Caco-2 (cell line): ENCODE measurements at places on chromosomes 4 and X.
A peak's percentile ranks its signal among the peaks of the same experiment; 100 is the strongest.

- DNase-seq, result no peak
Observed at GRCh38 chrX:17372052-17372451, 2.9 kb upstream of the NHS start.

DNA sequence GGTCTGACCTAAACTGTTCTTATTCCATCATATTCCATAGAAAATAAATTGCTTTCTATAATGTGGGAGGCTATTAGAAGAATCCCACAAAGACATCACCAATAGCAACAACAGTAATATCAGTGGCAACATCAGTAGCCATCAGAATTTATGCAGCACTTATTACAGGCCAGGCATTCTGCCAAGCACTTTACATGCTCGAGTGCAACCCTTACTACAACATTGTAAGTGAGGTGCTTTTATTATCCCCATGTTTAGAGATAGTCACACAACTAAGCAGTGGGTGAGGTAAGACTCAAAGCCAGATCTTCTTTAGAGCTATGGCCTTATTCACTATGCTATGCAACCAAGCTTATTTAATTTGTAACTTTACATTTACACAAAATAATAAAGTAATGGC is 317.1 kb upstream of the BMP3 start:
- DNase-seq, result no peak

DNA sequence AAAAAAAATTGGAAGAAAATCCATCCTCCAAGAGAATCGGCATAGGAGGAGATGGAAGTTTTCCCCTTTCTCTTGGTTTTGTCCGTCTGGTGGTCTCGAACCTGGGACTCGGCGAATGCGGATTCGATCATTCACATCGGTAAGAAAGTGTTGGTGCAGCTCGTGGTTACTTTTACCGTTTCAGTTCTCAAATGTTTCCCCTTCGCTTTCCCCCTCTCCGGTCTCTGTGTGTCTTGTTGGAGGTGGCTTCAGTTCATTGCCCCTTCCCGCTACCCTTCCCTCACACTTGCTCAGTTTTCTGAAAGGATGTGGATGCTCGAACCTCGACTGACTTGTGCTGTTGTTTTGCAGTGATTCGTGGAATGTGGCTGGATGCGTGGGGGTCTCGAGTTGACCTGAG is 840 bp downstream of the GRID2 start:
- DNase-seq, result no peak

- DNase-seq, result no peak
Observed at GRCh38 chrX:48665991-48666390, 17.6 kb upstream of the WAS start.

GRCh38 chrX:133627673-133628072 is 212.4 kb upstream of the GPC4 start:
- DNase-seq, result no peak

DNA sequence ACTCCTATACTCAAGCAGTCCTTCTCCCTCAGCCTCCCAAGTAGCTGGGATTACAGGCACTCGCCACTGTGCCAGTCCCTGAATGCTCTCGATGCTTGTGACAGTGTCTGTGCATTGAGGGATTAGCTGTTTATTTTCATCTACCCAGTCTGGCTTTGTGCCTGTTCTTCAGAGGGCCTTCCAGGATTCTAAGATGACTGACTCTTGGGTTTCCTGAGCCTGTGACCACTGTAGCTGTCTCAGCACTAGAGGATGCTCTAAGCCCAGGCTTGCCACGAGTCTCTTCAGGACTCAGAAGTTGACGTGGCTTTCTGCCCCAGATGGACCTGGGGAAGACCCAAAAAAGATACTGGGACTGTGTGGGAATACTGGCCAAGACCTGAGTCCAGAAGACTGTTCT is 201.4 kb downstream of the ARHGAP10 start:
- no peak for DNase-seq

DNA sequence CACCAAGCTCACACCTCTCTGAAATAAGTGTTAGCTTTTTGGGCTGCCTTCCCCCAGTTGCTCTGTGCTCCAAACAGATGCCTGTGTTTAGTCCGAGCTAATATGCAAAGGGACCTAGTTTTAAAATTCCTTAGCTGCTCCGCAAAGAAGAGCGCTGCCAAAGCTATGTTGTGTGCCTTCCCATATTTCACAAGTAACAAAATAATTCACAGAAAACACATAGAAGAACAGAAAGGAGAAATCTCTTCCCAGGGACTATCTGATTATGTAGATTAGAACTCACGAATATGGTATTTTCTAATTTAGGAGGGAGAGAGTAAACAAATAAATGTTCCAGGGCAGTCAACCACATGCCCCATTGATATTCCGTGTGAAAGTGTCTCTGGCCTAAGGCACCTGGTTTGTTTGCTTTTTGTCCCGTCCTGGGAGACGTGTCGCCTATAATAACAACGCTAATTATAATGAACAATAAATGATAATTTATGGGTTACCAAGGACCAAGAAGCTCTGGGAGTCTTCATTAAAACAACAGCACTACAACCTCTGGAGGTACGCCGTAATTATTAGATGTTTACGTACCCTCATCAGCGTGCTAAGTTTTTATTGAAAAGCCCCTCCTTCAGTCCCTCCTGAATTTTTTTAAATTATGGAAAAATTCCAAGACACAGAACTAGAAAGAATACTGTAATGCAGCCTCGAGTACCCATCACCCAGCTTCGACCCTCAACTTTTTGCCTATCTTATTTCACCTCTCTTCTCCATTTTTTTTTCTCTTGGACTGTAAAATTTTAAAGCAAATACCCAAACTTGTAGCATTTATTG is 1.2 kb upstream of the CCNG2 start:
- DNase-seq, result no peak

- DNase-seq, result no peak
Observed at GRCh38 chr4:185730849-185731608, 81.0 kb downstream of the SORBS2 start.

- DNase-seq, result peak; percentile 46
Observed at GRCh38 chr4:116515959-116516358, 569.4 kb downstream of the TRAM1L1 start.

DNA sequence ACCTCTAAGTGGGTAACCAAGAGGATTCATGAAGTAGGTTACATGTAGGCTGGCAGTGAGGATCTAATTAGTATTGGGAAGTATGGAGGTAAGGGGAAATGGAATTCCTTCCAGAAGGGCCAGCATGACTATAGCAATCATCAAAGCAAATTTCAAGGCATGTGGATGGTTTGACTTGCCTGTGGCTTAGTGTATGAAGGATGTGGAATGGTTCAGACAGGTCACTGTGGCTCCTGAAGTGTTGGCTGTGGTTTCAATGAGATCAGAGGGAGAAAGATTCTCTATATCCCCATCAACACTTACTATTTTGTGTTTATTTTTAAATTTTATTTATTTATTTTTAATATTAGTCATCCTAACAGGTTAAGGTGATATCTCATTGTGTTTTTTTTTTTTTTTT is 121.6 kb upstream of the TBC1D9 start:
- no peak for DNase-seq

DNA sequence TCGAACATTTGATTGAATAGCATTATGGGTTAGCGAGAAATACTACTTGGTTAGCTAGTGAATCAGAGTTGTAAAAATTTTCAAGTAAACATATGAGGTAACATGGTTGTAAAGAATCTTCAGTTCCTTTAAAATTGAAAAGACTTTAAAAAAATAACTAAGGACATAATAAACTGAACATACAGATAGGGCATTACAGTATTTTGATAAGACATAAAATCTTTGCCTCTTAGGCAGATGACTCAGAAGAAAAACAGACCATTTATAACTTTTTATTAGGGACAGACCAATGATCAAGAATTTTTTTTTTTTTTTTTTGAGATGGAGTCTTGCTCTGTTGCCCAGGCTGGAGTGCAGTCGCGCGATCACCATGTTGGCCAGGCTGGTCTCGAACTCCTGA is 43.1 kb downstream of the PNMA5 start:
- no peak for DNase-seq

GRCh38 chrX:41276661-41277506 is 57.1 kb upstream of the DDX3X start:
- DNase-seq, result no peak

- no peak for DNase-seq
Observed at GRCh38 chr4:189548484-189549125, 392.1 kb upstream of the FRG1 start.

- DNase-seq, result no peak
Observed at GRCh38 chr4:146916479-146917076, 29.1 kb downstream of the TTC29 start.

DNA sequence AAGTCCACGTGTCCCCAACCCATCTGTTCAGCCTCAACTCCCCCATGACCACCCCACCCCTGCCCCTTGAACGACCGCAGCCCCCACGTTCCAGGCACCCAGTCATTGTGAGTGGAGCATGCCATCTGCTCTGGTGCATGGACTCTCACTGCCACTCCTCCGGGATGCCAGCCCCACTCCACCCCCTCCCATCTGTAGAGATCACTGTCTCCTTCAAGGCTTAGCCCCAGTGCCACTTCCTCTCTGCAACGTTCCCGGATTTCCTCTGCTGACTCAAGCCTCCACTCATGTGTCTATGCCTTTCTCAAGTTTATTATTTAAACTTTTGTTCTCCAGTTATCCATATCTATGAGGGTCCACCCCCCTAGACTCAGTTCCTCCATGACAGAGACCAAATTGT is 54.0 kb downstream of the MAML3 start:
- DNase-seq, result no peak

DNA sequence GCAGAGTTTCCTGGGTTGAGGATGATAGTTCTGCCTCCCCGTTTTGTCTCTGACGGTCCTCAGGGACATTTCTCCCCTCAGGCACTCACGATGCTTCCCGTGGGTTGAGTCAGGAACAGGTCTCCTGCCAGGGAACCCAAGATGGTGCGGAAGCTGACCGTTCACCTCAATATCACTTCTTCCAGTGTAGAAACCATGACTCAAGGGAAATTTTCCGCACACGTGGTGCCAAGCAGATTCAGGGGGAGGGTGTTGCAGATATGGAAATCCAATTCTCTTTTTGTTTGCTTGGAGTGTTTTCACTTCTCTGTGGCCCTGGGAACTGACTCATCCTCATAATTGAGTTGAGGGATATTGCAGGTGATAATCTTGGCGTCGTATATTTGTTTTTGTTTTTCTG is 46.7 kb downstream of the CXorf49B start:
- DNase-seq, result no peak

DNA sequence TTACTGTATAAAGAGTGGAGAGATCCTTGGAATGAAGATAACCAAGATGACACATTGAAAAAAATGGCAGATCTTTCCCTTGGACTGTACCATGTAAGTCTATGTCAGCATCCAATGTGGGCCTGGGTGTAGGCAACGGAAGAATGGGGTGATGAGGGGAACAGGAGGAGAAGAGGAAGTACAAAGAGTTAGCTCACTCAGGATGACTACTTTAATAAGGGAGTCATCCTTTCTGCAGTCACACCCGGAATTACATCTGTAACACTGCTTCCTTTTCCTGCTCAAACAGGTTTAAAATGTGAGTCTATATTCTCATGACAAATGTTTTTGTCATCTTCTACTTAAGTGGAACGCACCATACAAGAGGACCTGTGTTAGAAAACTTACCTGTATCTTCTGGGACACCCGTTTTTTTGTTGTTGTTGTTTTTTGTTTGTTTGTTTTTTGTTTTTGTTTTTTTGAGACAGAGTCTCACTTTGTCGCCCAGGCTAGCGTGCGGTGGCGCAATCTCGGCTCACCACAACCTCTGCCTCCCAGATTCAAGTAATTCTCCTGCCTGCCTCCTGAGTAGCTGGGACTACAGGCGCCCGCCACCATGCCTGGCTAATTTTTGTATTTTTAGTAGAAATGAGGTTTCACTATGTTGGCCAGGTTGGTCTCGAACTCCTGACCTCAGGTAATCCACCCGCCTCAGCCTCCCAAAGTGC is 18.0 kb downstream of the HPSE start:
- DNase-seq, result no peak

- DNase-seq, result no peak
Observed at GRCh38 chr4:150395872-150396271, 186.1 kb upstream of the MAB21L2 start.

- no peak for DNase-seq
Observed at GRCh38 chr4:28427306-28428085, 1566.9 kb downstream of the STIM2 start.

- DNase-seq, result no peak
Observed at GRCh38 chr4:95319169-95319568, 229.6 kb downstream of the UNC5C start.

DNA sequence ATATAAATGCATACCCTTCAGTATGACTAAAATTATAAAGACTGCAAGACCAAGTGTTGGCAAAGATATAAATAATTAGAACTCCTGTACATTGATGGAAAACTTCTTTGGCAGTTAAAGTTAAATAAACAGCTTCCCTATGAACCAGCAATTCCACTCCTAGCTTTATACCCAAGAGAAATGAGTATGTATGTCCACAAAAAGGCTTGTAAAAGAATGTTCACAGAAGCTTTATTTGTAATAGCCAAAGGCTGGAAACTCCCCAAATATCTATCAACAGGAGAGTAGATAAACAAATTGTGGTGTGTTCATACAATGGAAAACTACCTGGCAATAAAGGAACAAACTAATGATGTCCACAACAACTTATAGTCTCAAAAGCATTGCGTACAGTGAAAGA is 184.8 kb downstream of the AMELX start:
- no peak for DNase-seq

GRCh38 chrX:154142950-154143745 is 895 bp upstream of the OPN1LW start:
- no peak for DNase-seq

- no peak for DNase-seq
Observed at GRCh38 chr4:73944061-73944875, 37.6 kb downstream of the PF4 start.

GRCh38 chr4:48958582-48958981 is 27.5 kb upstream of the CWH43 start:
- no peak for DNase-seq

DNA sequence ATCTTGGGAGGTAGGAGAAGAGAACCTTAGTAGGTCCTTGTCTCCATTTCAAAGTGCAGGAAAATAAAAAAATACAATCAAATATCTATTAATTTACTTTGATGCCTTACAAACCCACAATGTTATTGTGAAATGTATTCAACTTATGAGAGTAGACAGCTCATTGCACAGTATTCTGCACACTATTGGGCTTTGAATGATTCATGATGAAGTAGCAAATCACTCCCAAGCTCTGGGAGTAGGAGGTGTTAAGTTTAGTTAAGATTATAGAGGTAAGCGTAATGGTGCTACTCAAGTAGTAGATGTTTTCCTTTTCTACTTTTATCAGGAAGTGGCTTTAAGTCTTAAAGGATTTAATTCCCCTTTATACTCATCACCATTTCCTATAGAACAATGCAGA is 32.8 kb upstream of the TMPRSS11A start:
- DNase-seq, result no peak
